ENCODE measurements at places on chromosomes 16 and 17. TPM values are rescaled to one million over a fixed set of nuclear protein-coding genes. Genes with fewer than 3 reads are reported as not detected.
A peak's percentile ranks its signal among the peaks of the same experiment; 100 is the strongest.

DNA sequence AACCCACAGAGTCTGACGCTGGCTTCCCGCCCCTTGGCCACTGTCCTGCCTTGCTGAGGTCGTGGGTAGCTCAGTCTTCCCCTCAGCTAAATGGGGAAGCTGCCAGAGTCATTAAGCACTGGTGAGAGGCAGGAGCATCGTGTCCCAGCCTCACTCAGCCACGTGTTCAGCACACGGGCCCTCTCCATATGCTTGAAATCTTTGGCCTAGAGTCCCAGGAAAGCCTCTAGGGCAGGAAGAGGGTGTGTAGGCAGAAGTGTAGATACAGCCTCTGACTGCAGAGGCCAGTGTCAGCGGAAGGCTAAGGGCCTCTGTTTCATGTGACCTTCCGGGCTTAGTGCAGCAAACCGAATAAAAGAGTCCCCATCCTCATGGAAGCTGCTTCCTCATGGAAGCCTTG lies 4.1 kb downstream of the DHODH start:
- H3K4me3 ChIP-seq, result no peak overlapping the region
- peaks cover 10% of the 10 kb centered on the region for H3K4me1 ChIP-seq
- H3K36me3 ChIP-seq, result peaks cover 8% of the 10 kb centered on the region
- H3K27ac ChIP-seq, result peak overlapping the region; percentile 87
- no peaks in the 10 kb centered on the region for H3K27me3 ChIP-seq

- no peaks in the 10 kb centered on the region for H3K36me3 ChIP-seq
- no peak for DNase-seq
- peaks cover 36% of the 10 kb centered on the region for H3K4me1 ChIP-seq
Measured at GRCh38 chr16:30459456-30459855, 13.1 kb upstream of the ITGAL start.

The HAGH gene
- 47.8 TPM for polyA plus RNA-seq

- no peaks in the 10 kb centered on the region for H3K36me3 ChIP-seq
- peak overlapping the region; percentile 70 for H3K4me3 ChIP-seq
- peaks cover 5% of the 10 kb centered on the region for H3K4me1 ChIP-seq
- no peak overlapping the region for H3K27ac ChIP-seq
- no peak for DNase-seq
Measured at GRCh38 chr17:76866774-76867577, 1.2 kb upstream of the MGAT5B start.

The CHD9NB gene
- not detected for polyA plus RNA-seq

The SOX8 gene
- not detected for polyA plus RNA-seq

The TRAPPC1 gene
- polyA plus RNA-seq, result 265 TPM

The APOBR gene
- polyA plus RNA-seq, result 0.08 TPM

DNA sequence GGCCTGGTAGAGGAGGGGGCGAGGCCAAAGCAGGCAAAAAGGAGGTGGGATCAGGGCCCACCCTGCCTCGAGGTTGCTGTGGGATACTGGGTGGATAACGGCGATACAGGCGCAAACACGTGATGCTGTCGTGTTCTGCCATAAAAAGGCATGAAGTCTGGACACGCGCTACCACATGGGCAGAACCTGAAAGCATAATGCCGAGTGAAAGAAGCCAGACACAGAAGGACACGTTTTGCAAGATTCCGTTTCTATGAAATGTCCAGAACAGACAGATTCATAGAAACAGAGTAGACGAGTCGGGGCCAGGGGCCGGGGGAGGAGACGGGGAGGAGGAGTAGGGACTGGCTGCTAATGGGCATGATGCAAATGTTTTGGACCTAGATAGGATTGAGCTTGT lies 43.5 kb downstream of the ZDHHC7 start:
- H3K27ac ChIP-seq, result no peak overlapping the region
- H3K27me3 ChIP-seq, result peaks cover 4% of the 10 kb centered on the region
- no peaks in the 10 kb centered on the region for H3K4me1 ChIP-seq
- H3K36me3 ChIP-seq, result no peaks in the 10 kb centered on the region
- no peak overlapping the region for H3K4me3 ChIP-seq
- DNase-seq, result no peak

GRCh38 chr17:19018600-19018950 lies 14.0 kb upstream of the FAM83G start:
- peaks cover 41% of the 10 kb centered on the region for H3K4me1 ChIP-seq
- H3K4me3 ChIP-seq, result no peak overlapping the region
- DNase-seq, result no peak
- no peaks in the 10 kb centered on the region for H3K36me3 ChIP-seq

- peaks cover 22% of the 10 kb centered on the region for H3K27me3 ChIP-seq
- H3K36me3 ChIP-seq, result no peaks in the 10 kb centered on the region
- H3K27ac ChIP-seq, result no peak overlapping the region
- peaks cover 31% of the 10 kb centered on the region for H3K4me1 ChIP-seq
- no peak for DNase-seq
Measured at GRCh38 chr17:83078378-83079351, 744 bp upstream of the METRNL start.

The ZG16B gene
- polyA plus RNA-seq, result not detected

The MYL11 gene
- not detected for polyA plus RNA-seq

DNA sequence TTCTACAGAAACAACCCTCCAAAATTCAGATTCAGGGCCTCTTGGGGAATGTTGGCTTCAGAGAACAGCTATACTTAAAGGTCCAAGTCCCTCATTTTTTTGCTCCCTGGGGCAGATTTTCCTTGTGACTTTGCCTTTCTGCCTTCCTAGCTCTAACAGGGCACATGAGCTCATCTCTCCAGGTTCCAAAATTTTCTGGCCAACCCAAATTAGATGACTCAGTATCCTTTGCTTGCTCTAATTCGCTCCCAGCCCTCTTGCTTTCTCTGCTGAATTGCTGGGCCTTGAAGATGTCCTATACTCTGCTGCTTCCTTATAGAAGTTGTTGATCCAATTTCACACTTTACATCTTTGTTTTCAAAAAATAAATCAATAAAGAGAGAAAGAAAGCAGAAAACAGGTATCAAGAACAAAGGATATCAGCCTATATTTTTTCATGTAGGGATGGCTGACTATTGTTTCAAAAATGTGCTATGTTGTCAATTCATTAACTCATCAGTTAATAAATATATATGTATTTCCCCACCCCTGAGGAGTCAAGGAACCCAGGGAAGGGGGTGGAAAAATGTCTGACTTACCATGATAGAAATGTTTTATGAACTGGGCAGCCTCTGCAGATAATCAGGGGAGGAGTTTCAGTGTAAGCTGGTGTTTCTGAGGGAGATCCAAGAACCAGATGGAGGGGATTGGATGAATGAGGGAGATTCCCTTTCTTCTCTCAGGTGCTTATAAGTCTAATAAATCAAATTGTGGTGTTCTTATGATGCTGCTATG lies 1.0 kb upstream of the KRTAP4-2 start:
- peaks cover 40% of the 10 kb centered on the region for H3K4me1 ChIP-seq
- H3K36me3 ChIP-seq, result peaks cover under 1% of the 10 kb centered on the region
- H3K4me3 ChIP-seq, result no peak overlapping the region
- no peak overlapping the region for H3K27ac ChIP-seq
- no peak for DNase-seq

The NHERF2 gene
- not detected for polyA plus RNA-seq

The TBL3 gene
- 10.9 TPM for polyA plus RNA-seq

GRCh38 chr16:12600536-12601256 lies 203.0 kb downstream of the CPPED1 start:
- H3K27me3 ChIP-seq, result peaks cover 28% of the 10 kb centered on the region
- no peak for DNase-seq
- peaks cover 8% of the 10 kb centered on the region for H3K36me3 ChIP-seq
- no peaks in the 10 kb centered on the region for H3K4me1 ChIP-seq
- H3K27ac ChIP-seq, result no peak overlapping the region
- H3K4me3 ChIP-seq, result no peak overlapping the region

The PRR29 gene
- polyA plus RNA-seq, result 4.0 TPM

GRCh38 chr16:58024486-58025350 lies 836 bp upstream of the MMP15 start:
- peak overlapping the region; percentile 86 for H3K4me3 ChIP-seq
- peaks cover 29% of the 10 kb centered on the region for H3K27me3 ChIP-seq
- H3K36me3 ChIP-seq, result no peaks in the 10 kb centered on the region
- H3K4me1 ChIP-seq, result peaks cover 23% of the 10 kb centered on the region
- no peak overlapping the region for H3K27ac ChIP-seq

GRCh38 chr16:82527101-82527500 lies 99.7 kb upstream of the CDH13 start:
- no peak overlapping the region for H3K4me3 ChIP-seq
- no peaks in the 10 kb centered on the region for H3K27me3 ChIP-seq
- no peaks in the 10 kb centered on the region for H3K4me1 ChIP-seq
- H3K27ac ChIP-seq, result no peak overlapping the region

GRCh38 chr17:36928471-36929345 lies 8.6 kb upstream of the LHX1 start:
- H3K4me1 ChIP-seq, result peaks cover 48% of the 10 kb centered on the region
- H3K27me3 ChIP-seq, result peaks cover 60% of the 10 kb centered on the region
- no peaks in the 10 kb centered on the region for H3K36me3 ChIP-seq
- H3K4me3 ChIP-seq, result peak overlapping the region; percentile 57

GRCh38 chr16:57310801-57311200 lies 26.3 kb upstream of the PLLP start:
- peaks cover 10% of the 10 kb centered on the region for H3K4me1 ChIP-seq
- H3K27me3 ChIP-seq, result peaks cover 27% of the 10 kb centered on the region
- DNase-seq, result no peak
- no peaks in the 10 kb centered on the region for H3K36me3 ChIP-seq

The C17orf67 gene
- 2.4 TPM for polyA plus RNA-seq

The KRTAP3-1 gene
- polyA plus RNA-seq, result not detected

GRCh38 chr16:87824991-87825841 lies 44.1 kb downstream of the SLC7A5 start:
- H3K27ac ChIP-seq, result no peak overlapping the region
- no peaks in the 10 kb centered on the region for H3K36me3 ChIP-seq
- DNase-seq, result no peak
- H3K27me3 ChIP-seq, result no peaks in the 10 kb centered on the region
- H3K4me1 ChIP-seq, result peaks cover 4% of the 10 kb centered on the region

The RNF167 gene
- polyA plus RNA-seq, result 24.9 TPM

- peak; percentile 16 for DNase-seq
- H3K4me3 ChIP-seq, result peak overlapping the region; percentile 90
- peak overlapping the region; percentile 89 for H3K27ac ChIP-seq
- H3K27me3 ChIP-seq, result no peaks in the 10 kb centered on the region
- peaks cover 35% of the 10 kb centered on the region for H3K4me1 ChIP-seq
Measured at GRCh38 chr16:528111-529011, 849 bp downstream of the CAPN15 start.

The SLFN14 gene
- 0.36 TPM for polyA plus RNA-seq

The SHBG gene
- not detected for polyA plus RNA-seq

- no peaks in the 10 kb centered on the region for H3K27me3 ChIP-seq
- no peak for DNase-seq
- peak overlapping the region; percentile 65 for H3K4me3 ChIP-seq
- peaks cover 55% of the 10 kb centered on the region for H3K4me1 ChIP-seq
- no peak overlapping the region for H3K27ac ChIP-seq
Measured at GRCh38 chr16:87762071-87762571, 3.7 kb downstream of the KLHDC4 start.

DNA sequence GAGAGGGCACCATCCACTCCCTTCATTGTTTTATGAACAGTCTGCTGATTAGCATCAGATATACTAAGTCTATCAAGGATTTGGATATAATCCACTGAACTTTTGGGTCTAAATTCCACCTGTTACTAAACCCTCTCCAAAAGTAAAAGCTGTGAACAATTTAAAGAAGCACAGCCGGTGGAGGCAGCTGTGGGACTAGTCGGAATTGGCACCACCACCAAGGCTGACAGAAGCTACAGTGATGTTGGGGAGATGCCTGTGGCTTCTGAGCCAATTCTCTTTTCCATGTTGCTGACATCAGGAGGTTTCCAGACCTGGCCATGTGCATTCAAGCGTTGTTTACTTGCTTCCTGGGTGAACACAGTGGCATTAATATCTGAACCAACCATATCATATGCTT lies 679.0 kb upstream of the CA10 start:
- H3K27me3 ChIP-seq, result no peaks in the 10 kb centered on the region
- no peaks in the 10 kb centered on the region for H3K36me3 ChIP-seq
- H3K4me1 ChIP-seq, result no peaks in the 10 kb centered on the region
- no peak overlapping the region for H3K4me3 ChIP-seq

GRCh38 chr16:82782715-82783251 lies 156.0 kb downstream of the CDH13 start:
- H3K4me3 ChIP-seq, result no peak overlapping the region
- no peaks in the 10 kb centered on the region for H3K36me3 ChIP-seq
- H3K27me3 ChIP-seq, result no peaks in the 10 kb centered on the region
- H3K4me1 ChIP-seq, result peaks cover 43% of the 10 kb centered on the region
- no peak for DNase-seq

- no peaks in the 10 kb centered on the region for H3K27me3 ChIP-seq
- H3K27ac ChIP-seq, result no peak overlapping the region
- H3K36me3 ChIP-seq, result no peaks in the 10 kb centered on the region
- no peak overlapping the region for H3K4me3 ChIP-seq
- no peak for DNase-seq
Measured at GRCh38 chr17:65074778-65075250, 18.3 kb upstream of the GNA13 start.

The ATP6V0D1 gene
- polyA plus RNA-seq, result 160 TPM

The UNC45B gene
- polyA plus RNA-seq, result not detected

GRCh38 chr17:73090396-73091202 lies 1.9 kb downstream of the SLC39A11 start:
- H3K4me1 ChIP-seq, result peaks cover 52% of the 10 kb centered on the region
- H3K4me3 ChIP-seq, result peak overlapping the region; percentile 85
- no peak overlapping the region for H3K27ac ChIP-seq
- H3K27me3 ChIP-seq, result no peaks in the 10 kb centered on the region

DNA sequence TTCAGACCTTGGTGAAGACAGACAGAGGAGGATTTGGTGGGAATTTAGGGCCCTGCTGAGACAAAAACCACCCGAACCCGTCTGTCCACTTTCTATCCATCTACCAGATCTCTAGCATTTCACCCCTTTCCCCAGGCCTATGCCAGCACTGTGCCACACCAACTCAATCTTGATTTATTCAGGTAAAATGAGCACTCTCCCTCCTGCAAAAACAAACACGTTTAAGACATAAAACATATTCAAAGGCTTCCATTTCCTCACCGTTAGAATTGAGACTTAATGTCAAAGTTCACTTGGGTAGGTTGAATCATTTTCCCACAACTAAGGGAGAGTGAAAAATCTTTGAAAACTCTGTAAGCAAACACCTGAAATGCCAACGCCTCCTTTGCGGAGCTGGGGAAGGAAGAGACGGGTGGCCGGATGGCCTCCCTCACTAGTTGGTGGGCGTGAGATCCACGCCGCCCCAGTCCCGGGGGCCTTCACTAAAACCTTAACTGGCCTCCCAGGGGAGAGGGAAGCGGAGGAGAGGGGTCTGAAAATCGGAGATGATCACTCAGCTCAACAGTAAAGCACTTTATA lies 862 bp downstream of the DCAKD start:
- H3K4me1 ChIP-seq, result peaks cover 14% of the 10 kb centered on the region
- H3K36me3 ChIP-seq, result no peaks in the 10 kb centered on the region
- peak overlapping the region; percentile 96 for H3K27ac ChIP-seq
- peak; percentile 5 for DNase-seq
- H3K27me3 ChIP-seq, result no peaks in the 10 kb centered on the region

GRCh38 chr16:80875616-80876015 lies 71.2 kb upstream of the CDYL2 start:
- H3K27me3 ChIP-seq, result peaks cover 31% of the 10 kb centered on the region
- no peaks in the 10 kb centered on the region for H3K4me1 ChIP-seq
- no peaks in the 10 kb centered on the region for H3K36me3 ChIP-seq
- no peak overlapping the region for H3K27ac ChIP-seq
- H3K4me3 ChIP-seq, result no peak overlapping the region
- no peak for DNase-seq

The FBXL20 gene
- polyA plus RNA-seq, result 3.8 TPM

- no peak overlapping the region for H3K4me3 ChIP-seq
- H3K27ac ChIP-seq, result no peak overlapping the region
- no peak for DNase-seq
- H3K27me3 ChIP-seq, result peaks cover 9% of the 10 kb centered on the region
- no peaks in the 10 kb centered on the region for H3K4me1 ChIP-seq
- peaks cover 5% of the 10 kb centered on the region for H3K36me3 ChIP-seq
Measured at GRCh38 chr16:13041646-13042290, 140.4 kb downstream of the SHISA9 start.
